ENCODE measurements at places on chromosomes 7 and 10.
A peak's percentile ranks its signal among the peaks of the same experiment; 100 is the strongest.

- no peak for DNase-seq
Observed at GRCh38 chr10:79397575-79398303, 47.7 kb downstream of the ZCCHC24 start.

DNA sequence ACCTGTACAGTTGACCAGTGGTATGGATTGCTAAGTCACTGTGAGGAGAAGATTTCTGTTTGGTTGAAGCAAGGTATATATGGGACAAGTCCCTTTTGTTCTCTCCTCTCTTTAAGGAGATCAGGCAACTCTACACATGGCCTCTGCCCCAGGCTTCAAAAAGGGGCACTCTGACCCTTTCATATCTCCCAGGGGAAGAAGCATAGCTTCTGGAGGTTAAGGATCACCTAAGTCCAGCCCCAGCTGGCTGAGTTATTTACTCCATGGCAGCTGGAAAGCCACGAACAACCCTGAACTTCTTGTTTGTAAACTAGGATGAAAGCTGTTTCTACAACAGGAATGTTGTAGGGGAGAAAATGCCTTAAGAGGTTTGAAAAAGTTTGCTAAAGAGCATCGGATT lies 129.2 kb upstream of the FEZF1 start:
- no peak for DNase-seq

DNA sequence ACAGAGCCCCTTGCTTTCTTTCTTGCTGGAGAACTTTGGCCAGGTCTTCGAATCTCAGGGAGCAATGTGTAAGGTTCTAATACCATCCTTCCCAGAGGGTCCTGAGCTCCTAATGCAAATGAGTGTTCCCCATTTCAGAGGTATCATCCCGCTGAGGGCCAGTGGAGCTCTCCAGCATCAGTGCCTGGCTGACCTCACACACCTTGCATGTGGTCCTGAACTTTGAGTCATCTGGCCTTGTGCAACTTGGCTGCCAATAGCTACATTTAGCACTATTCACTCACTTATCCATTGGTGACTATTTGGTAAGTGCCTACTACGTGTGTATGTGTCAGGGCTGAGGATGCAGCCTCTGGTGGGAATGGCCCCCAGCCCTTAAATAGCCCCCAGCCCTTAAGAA lies 48.4 kb upstream of the HABP2 start:
- DNase-seq = no peak

GRCh38 chr7:214410-215212 lies 22.2 kb downstream of the FAM20C start:
- DNase-seq = no peak

DNA sequence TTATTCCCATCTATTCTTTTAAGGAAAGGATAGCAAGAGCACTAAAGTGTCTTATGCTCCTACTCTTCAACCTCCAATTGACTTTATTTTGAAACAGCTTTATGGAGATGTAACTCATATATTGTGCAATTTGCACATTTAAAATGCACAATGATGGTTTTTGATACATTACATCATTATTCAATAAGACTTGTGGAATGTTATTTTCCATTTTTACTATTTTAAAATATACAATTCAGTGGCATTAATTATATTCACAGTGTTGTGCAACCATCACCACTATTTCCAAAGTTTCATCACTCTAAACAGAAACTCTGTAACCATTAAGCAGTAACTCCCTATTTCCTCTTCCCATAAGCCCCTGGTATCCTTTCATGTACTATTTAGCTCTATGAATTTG lies 489.8 kb downstream of the NEBL start:
- no peak for DNase-seq

DNA sequence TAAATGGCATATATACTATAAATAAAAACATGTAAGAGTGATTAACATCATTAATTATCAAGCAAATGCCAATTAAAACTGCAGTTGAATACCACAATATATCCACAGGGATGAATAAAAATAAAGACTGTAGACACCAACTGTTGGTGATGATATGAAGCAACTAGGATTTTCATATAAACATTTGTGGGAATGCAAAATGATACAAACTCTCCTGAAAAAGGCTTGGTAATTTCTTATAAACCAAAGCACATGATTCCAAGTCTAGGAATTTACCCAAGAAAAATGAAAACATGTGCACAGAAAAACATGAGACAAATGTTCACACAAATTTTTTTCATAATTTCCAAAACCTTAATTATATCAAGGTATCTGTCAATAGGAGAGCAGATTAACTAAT lies 448.1 kb downstream of the ETV1 start:
- DNase-seq = no peak

GRCh38 chr7:141045842-141046620 lies 27.8 kb upstream of the TMEM178B start:
- DNase-seq = no peak

DNA sequence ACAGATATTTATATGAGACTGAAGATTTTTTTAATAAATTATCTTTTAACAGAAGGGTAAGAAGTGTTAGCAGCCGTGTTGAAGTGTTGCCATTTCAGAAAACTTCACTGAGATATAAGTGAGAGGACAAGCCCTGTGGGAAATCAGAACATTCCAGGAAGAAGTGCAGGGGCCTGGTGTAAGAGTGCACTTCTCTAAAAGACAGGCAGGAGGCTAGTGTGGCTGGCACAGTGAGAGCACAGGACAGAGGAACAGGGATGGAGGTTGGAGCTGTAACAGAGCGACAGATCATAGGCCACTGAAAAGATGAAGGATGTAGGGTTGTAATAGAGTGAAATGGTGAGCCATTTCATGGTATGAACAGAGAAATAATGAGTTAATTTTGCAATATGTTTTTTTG lies 608.9 kb downstream of the SORCS1 start:
- DNase-seq = no peak

GRCh38 chr7:99624484-99624883 lies 7.7 kb downstream of the ZSCAN25 start:
- DNase-seq = no peak

- no peak for DNase-seq
Observed at GRCh38 chr10:77566236-77566635, 71.4 kb downstream of the KCNMA1 start.

DNA sequence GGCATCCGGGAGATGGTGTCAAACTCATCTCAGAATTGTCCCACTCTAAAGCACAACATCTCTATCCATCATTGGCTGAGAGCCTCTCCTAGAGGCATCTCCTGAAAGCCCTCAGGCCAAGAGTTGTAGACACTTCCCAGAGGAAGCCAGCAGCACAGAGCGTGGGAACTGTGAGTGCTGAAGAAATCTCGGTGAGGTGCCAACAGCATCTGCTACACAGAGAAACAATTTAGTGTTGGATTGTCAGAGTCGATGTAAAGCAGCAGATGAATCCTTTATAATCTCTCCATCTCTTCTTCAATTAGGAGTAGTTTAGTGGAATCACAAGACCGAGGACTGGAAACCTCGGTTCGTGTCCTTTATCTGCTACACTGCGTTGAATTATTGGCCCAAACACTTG lies 172.2 kb downstream of the C7orf25 start:
- DNase-seq = no peak

DNA sequence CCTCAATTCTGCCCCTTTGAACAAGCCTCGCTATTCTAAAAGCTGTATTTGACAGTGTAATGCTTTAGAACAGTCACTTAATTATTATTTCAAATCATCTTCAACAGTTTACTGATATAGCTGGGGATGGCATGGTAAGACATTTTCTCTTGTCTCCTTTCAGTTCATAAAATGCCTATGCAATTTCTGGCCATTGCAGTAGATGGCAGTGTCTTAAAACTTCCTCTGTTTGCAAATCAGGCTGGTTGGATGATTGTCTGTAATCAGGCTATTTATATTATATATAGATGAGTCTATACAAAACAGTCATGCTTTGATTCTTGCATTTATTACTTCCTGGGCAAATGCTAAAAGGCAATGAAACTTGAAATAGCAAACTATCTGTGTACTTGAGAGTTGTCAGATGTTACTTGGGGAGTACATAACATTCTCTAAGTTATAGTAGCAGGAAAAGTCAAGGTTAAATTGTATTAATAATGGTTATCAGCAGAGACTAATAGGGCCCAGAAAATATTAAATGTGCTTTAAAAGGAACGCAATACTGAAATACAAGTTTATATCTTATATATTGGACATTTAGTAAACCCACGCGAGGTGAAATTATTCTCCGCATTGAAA lies 55.5 kb upstream of the LHFPL3 start:
- DNase-seq = no peak

DNA sequence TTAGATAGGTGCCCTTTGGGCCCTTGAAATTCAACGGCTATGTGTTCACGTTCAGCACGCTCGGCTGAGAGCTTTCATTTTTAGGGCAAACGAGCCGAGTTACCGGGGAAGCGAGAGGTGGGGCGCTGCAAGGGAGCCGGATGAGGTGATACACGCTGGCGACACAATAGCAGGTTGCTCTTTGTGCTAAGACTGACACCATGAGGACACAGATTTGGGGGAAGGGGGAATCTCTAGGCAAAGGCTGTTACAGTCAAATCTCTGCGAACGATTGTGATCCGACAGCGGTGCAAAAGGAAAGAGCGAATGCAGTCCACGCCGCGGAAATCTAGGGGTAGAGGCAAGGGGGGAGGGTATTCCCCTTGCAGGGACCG lies 667 bp downstream of the KLLN start:
- peak; percentile 11 for DNase-seq

- no peak for DNase-seq
Observed at GRCh38 chr7:8205031-8205387, 57.0 kb downstream of the ICA1 start.

- no peak for DNase-seq
Observed at GRCh38 chr10:44335330-44336021, 49.4 kb downstream of the CXCL12 start.

- no peak for DNase-seq
Observed at GRCh38 chr7:13476881-13477444, 512.5 kb downstream of the ETV1 start.

DNA sequence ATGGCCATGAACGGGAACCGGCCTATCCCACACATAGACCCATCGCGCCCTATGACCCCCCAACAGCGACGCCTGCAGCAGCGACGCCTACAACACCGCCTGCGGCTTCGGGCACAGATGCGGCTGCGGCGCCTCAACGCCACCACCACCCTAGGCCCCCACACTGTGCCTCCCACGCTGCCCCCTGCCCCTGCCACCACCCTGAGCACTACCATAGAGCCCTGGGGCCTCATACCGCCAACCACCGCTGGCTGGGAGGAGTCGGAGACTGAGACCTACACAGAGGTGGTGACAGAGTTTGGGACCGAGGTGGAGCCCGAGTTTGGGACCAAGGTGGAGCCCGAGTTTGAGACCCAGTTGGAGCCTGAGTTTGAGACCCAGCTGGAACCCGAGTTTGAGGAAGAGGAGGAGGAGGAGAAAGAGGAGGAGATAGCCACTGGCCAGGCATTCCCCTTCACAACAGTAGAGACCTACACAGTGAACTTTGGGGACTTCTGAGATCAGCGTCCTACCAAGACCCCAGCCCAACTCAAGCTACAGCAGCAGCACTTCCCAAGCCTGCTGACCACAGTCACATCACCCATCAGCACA lies 9.5 kb downstream of the POLD2 start:
- no peak for DNase-seq

DNA sequence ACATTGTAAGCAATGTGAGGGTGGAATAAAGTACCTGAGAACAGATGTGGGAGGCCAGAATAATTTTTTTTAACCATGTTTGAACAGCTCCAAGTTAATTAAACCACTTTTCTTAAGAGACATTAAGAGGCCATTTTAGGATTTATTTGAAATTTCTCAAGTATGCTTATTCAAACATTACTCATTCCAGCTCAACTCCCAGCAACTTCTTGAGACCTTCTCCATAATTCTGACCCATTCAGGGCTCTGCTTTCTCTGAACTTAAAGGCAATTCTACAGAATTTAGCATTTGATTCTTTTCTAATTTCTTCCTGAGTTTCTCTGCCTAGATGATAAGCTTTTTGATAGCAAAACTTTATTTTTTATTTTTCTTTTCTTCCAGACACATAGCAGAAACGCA lies 314.5 kb downstream of the CAMK1D start:
- DNase-seq = no peak

- DNase-seq = no peak
Observed at GRCh38 chr10:74801447-74801846, 25.0 kb upstream of the KAT6B start.

DNA sequence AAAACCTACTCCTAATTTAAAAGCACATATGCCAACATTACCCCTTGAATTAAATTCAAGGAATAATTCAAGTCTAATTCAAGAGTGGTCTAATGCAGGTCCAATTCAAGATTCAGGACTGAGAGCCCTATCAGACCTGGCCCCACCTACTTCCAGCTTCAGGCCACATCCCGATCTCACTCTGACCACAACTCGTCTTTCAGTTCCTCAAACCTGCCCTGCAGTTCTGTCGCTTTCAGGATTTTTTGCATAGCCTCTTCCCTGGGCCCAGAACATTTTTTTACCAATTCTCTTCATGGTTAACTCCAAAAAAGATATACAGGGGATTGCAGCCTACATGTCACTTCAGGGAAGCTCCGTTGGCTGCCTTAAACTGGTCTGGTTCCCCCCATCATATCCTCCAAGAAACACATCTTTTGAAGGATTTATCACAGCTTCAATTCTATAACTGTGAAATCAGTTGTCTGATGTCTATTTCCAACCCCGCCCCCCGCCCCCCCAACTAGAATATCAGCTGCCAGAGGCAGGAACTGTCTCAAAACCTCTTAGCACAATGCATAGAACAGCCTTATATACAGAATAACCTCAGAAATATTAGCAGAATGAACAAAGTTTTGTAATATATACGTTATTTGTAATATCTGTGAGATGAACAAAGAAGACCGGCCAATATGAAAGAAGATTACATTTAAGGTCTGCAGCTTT lies 20.8 kb downstream of the CCDC6 start:
- no peak for DNase-seq

- no peak for DNase-seq
Observed at GRCh38 chr10:78800006-78800405, 268.8 kb upstream of the ZMIZ1 start.

- DNase-seq = no peak
Observed at GRCh38 chr10:10396601-10397000, 621.1 kb upstream of the CELF2 start.

DNA sequence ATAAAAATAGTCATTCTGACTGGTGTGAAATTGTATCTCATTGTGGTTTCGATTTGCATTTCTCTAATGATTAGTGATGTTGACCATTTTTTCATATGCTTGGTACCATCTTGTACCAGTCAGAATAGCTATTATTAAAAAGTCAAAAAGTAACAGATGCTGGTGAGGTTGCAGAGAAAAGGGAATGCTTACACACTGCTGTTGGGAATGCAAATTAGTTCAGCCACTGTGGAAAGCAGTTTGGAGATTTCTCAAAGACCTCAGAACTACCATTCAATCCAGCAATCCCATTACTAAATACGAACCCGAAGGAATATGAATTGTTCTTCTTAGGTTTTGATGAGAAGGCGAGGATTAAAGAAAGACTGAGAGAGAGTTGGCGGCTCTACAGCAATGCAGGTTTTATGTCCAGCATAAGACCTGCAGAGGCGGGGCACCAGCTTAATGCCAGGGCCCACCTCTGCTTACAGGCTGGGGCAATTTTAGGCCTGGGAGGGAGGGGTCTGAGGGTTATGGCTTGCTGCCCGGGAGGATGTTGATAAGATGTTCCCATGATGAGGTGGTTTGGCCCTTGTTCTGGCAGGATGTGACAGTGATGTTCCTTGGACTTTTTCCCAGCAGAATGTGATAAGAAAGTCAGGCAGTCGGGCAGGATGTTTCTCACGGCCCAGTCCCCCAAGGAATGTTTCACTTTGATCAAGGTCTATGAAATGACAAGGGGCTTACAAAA lies 74.4 kb downstream of the MEST start:
- no peak for DNase-seq

GRCh38 chr10:91355998-91356397 lies 54.1 kb upstream of the HECTD2 start:
- DNase-seq = no peak
